ENCODE measurements at places on chromosomes 4 and X. TPM values are rescaled to one million over a fixed set of nuclear protein-coding genes. Genes with fewer than 3 reads are reported as not detected.

The P2RY4 gene
- not detected for total RNA-seq

The GAGE2A gene
- total RNA-seq = not detected

The ELF4 gene
- total RNA-seq = 2.3 TPM

The SHROOM3 gene
- 34.0 TPM for total RNA-seq

DNA sequence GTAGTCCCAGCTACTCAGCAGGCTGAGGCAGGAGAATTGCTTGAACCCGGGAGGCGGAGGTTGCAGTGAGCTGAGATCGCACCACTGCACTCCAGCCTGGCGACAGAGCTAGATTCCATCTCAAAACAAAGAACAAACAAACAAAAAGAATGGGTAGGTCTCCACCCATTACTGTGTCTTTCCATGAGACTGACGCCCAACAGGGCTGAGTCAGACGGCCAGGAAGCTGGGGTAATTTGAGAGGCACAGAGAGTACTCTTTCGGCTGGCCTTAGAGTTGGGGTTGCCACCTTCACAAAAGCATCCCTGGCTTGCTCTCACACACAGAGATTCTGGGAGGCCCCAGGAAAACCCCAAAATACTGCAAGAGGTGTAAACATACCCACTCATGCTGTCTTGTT, 72.0 kb upstream of the DHRSX start:
- DNase-seq = no peak

- DNase-seq = no peak
These were observed 27.4 kb downstream of the PRSS12 start for GRCh38 chr4:118325431-118325830.

DNA sequence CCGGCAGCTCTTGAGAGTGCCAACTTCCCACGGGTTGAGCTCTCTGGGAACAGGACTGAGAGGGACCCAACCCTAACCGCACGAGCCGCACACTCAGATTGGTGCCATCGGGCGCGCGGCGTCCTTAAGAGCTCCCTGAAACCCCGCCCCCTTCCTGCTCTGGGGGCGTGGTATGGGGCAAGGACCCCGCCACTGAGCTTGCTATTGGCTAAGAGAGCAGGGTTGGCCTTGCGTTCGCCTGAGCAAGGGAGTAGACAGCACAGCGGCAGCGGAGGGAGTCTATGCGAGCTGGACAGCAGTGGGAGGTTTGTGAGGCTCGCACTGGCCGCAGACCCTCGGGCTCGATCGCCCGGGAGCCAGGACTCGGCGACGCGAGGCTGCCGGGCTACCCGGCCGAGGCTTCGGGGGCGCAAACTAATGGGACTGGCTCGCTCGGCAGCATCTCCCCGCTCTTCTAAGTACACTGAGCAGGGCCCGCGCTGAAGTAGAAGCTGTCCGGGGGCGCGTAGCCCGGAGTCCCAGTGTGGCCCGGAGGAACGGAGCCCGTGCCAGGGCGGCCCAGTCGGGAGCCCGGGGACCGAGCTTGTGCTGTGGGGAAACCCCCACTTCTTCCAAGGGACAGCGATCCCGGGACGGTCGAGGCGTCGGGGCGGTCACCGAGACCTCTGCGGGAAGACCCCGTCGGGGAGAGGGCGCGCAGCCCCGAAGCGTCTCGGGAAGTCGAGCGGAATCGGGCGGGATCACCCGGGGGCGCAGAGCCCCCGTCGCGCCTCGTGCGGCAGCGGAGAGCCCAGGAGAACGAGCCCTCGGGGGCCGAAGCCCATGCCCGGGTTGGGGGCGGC, at the start of gene EFNB1:
Gene EFNB1 (plus strand): TSS at position 282 of the 842 bp plus-strand sequence. CDS start 756 bp downstream, outside the sequence.
- DNase-seq = peak; percentile 78

GRCh38 chr4:98248934-98249333, 12.2 kb upstream of the RAP1GDS1 start:
- DNase-seq = no peak
